SK-N-SH treated with all-trans-retinoic acid at 6 μM for 48 hours (cell line): ENCODE measurements at places on chromosomes 3 and 15.

- no peak for ATAC-seq
Observed at GRCh38 chr15:96581371-96581770, 250.9 kb downstream of the NR2F2 start.

DNA sequence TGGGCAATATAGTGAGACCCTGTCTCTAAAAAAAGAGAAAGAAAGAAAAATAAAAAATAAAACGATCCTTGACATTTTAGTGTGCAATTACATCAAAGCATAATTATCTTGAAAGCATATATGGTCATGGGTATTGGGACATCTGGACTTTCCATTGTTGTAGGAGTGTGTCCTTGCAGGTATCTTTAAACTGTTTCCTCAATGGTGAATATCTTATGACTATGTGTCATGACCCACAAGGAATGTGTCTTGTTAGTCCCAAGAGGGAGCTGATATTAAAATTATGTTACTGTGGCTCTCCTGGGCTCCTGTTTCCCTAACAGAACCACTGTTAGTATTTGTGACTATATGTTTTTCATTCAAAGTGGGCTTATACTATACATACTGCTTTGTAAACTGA, 26.6 kb downstream of the EIF1B start:
- no peak for ATAC-seq

- ATAC-seq = peak; percentile 92
Observed at GRCh38 chr3:156826144-156826895, at the start of gene LEKR1. Gene LEKR1, plus strand, starts transcription at chr3:156826353. Its CDS starts 2,977 bp downstream, at chr3:156829330.

DNA sequence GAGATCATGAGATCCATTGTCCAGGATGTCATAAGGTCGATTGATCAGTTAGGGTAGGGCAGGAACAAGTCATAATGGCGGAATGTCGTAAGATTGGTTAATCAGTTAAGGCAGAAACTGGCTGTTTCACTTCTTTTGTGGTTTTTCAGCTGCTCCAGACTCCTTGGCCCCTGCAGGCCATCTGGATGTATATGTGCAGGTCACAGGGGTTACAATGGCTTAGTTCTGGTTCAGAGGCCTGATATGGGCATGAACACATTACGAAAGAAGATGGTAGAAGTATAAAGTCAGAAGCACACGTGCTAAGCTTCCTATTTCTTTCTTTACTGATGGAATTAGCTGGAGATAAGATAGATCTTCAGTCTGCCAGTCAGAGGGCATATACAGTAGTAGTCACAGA, 315.4 kb upstream of the LRRC3B start:
- no peak for ATAC-seq

DNA sequence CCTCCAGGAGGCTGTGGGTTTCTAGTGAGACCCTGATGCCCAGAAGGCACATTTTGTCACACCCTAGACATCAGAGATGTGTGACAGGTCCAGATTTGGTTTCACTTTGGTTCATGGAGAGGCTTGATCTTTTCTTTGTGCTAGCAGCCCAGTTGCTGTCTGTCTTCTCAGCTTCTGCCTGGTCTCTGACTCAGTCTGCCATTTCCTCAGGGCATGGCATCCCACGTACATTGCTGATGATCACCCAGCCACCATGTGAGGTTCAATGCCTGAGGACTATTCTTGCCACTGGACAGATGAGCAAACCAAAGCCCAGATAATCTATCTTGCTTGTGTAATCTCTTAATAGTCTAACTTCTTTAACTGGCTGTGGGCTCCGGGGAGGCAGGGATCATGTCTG, 144.9 kb upstream of the MRPS22 start:
- no peak for ATAC-seq

GRCh38 chr3:13276438-13277195, 143.5 kb downstream of the NUP210 start:
- ATAC-seq = no peak

GRCh38 chr3:151933234-151933853, 59.9 kb downstream of the SUCNR1 start:
- ATAC-seq = peak; percentile 76

GRCh38 chr3:148957586-148957985, 33.8 kb upstream of the GYG1 start:
- ATAC-seq = no peak

GRCh38 chr3:68802111-68802870, 130.1 kb downstream of the TAFA4 start:
- ATAC-seq = no peak

DNA sequence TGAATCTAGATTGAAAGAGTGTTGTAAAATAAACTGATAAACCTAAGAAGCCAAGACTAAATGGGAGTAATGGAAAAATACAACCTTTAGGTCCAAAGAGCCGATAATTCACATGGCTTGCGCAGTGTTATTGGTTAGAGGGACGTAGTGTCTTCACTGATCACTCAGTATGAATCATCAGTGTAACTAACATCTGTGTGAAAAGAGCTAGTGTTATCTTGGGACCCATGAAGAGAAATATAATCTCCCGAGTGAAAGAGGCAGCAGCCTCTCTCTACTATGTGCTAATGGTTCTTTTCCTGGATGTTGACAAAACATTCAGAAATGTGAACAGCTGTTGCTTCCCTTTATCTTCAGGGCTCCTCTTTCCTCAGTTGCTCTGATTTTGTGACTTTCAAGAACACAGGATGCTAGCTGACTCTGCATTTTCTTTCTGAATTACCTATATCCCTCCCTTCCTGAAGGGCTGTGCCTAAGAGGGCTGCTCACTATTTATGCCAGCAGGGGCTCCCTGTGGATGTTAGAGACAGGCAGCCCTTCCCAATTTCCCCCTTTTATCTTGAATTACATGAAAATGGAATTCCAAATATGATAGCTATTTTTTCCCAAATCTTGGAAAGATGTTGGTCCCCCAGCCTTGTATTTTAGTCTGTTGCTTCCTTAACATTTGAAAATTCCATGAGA, 128.8 kb downstream of the GRM7 start:
- ATAC-seq = no peak

DNA sequence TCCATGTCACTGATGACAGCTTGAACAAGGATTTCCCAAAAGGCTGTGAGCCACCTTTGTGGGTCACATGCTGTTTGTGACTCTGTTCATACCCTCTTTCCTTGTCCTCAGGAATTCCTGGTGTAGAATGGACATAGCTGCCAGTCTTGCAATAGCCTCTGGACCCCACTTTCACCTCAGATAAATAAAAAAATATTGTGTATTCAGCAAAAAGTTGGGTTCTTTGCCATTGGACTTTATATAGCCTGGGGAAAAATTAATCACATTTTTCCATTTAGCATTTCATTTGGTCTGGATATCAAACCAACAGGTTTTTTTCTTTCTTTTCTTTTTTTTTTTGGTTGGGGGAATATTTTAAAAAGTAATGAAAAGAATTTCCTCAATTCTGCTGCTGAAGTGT, 144.8 kb downstream of the PDCD6IP start:
- ATAC-seq = no peak

- no peak for ATAC-seq
Observed at GRCh38 chr3:148710665-148711064, 13.0 kb downstream of the AGTR1 start.

GRCh38 chr3:50136714-50137405, 18.3 kb upstream of the SEMA3F start:
- peak; percentile 11; the same call in 2 of the 3 replicates for ATAC-seq

DNA sequence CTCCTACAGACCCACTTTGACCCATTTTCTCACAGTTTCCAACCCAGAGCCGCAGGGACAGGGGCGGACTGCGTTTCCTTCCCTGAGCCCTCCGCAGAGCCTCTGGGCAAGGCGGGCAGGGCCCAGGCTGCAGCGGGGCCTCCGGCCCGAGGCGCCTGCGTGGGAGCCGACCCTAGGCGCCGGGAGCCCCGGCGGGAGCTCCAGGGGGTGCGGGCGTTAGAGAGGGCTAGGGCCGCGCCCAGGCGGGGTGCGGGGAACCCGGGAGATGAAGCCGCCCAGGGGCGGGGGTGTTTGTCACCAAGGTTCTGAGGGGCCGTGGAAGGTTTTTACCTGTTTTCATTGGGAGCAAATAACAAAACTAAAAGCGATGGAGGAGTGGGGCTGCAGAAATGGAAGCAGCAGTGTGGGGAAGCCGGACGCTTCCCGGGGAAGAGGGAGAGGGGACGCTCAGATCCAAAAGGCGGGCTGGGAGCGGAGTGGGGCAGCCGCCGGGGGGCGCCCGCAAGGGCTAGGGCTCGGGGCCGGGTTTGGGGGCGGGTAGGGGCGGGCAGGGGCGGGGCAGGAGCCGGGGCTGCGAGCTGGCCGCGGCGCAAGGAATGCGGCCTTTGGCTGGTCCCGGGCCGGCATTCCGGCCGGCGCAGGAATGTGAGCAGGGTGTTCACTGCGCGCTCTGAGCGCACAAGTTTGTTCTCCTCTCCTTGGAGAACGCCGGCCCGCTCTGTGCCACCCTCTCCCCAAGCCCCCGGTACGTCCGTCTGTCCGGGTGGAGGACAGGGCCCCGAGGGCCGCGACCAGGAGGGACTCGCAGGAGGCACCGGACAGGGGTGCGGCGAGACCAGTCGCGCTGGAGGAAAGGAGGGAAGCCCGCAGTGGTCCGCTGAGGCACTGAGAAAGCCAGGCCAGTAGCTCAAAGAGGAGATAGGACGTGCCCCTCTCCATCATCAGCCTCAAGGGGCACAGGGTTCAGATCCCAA, 61.1 kb downstream of the AMOTL2 start:
- ATAC-seq = no peak

DNA sequence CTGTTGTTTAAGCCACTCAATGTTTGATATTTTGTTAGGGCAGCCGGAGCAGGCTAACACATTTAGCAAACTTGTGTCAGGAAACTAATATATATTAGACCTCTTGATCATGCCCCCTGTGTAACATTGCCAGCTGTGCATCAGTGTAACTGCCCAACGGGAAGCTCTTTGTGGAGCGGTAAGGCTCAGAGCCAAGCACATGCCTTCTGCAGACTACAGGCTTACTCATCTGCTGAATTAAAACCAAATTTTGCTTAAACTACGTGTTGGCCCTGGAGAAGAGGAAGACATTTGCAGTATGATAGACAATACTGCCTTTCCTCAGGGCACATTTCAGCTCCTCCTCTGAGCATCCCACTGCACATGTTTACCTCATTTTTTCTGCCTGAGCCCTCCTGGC, 50.5 kb upstream of the KCNMB2 start:
- no peak for ATAC-seq

DNA sequence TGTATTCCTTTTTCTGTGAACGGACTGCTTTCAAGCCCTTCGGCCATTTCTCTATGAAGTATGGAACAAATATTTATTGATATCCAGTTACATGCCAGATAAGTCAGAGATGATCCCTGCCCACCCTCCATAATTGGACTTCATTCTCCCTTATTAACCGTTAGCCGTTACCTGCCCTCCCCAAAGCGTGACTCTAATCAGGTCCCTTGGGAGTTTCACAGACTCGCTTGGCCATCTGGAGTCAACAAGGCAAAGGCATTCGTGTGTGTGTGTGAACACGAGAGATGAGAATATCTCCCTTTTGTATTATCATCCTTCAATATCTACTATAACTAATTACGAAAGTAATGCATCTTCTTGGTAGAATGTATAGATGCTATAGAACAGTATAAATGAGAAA, 314.5 kb downstream of the TLE3 start:
- ATAC-seq = no peak

GRCh38 chr3:44996556-44996969, 20.5 kb downstream of the EXOSC7 start:
- ATAC-seq = no peak; the same call in 2 of the 3 replicates

- ATAC-seq = no peak; the same call in 2 of the 3 replicates
Observed at GRCh38 chr15:74258456-74259291, 22.5 kb downstream of the CCDC33 start.

DNA sequence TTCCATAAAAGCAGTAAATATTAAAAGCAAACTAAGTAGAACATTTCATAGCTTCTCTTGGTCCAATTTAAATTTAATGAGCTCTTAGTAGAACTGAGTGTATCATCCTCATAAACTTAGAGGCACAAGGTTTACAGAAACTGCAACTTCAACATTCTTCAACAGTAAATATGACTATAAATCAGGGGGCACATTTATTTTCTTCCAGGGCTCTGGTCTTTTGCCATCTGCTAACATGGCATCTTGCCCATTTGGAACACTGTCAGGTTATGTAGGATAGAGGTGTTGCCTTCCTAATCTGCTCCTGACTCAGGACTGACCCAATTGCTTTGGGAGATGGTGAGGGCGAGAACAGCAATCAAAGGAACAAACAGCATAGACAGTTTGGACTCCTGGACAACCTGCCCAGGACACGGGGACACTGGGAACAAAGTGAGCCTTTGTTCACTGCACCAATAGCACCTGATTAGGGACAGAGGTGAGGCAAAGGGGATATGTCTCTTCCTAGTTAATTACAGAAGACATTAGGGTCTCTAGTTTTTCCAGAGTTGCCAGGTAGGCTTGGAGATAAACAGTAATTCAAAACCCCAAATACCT, 610.2 kb upstream of the ROBO2 start:
- no peak for ATAC-seq
